ENCODE measurements at places on chromosomes 2 and 18. TPM values are rescaled to one million over a fixed set of nuclear protein-coding genes. Genes with fewer than 3 reads are reported as not detected.

Gene SKA1
- 11.9 TPM for total RNA-seq

Gene TOGARAM2
- total RNA-seq, result 0.29 TPM

Gene PIK3C3
- 19.6 TPM for total RNA-seq

Gene KLHL30
- total RNA-seq, result 0.18 TPM

Gene UGT1A5
- total RNA-seq, result not detected

Gene CYP1B1
- total RNA-seq, result 4.2 TPM

Gene COLEC12
- total RNA-seq, result 0.03 TPM

Gene SLC23A3
- 1.0 TPM for total RNA-seq

Gene GNAL
- total RNA-seq, result 6.0 TPM

Measured in A549 treated with Mapracorat at 1 μM for 4 hours (cell line).